ENCODE measurements at places on chromosomes 4 and X.

DNA sequence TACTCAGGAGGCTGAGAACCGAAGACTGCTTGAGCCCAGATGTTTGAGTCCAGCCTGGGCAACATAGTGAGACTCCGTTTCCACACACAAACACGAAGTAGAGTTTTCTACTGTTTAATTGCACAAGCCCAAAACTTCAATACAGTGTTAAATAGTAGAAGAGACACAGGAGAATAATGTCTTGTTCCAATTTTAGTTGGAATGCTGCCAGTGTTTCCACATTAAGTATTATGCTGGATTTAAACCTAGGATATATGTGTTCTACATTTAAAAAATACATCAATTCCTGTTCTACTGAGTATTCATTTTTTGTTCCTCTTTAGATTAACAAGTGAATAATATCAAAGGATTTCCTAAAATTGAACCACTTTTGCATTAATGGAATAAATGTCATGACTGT is 91.3 kb downstream of the LCORL start:
- DNase-seq, result no peak

- DNase-seq, result no peak
Measured at GRCh38 chr4:13912966-13913365, 285.4 kb upstream of the BOD1L1 start.

GRCh38 chr4:127140306-127140705 is 492.5 kb upstream of the INTU start:
- DNase-seq, result no peak

GRCh38 chrX:57313583-57314215 is 27.2 kb downstream of the FAAH2 start:
- DNase-seq, result no peak

GRCh38 chr4:128461291-128462102 is 173.9 kb upstream of the PGRMC2 start:
- DNase-seq, result no peak

GRCh38 chrX:13647709-13648212 is 5.2 kb upstream of the TCEANC start:
- DNase-seq, result no peak

- DNase-seq, result no peak
Measured at GRCh38 chr4:7323872-7324650, 110.7 kb downstream of the PSAPL1 start.

DNA sequence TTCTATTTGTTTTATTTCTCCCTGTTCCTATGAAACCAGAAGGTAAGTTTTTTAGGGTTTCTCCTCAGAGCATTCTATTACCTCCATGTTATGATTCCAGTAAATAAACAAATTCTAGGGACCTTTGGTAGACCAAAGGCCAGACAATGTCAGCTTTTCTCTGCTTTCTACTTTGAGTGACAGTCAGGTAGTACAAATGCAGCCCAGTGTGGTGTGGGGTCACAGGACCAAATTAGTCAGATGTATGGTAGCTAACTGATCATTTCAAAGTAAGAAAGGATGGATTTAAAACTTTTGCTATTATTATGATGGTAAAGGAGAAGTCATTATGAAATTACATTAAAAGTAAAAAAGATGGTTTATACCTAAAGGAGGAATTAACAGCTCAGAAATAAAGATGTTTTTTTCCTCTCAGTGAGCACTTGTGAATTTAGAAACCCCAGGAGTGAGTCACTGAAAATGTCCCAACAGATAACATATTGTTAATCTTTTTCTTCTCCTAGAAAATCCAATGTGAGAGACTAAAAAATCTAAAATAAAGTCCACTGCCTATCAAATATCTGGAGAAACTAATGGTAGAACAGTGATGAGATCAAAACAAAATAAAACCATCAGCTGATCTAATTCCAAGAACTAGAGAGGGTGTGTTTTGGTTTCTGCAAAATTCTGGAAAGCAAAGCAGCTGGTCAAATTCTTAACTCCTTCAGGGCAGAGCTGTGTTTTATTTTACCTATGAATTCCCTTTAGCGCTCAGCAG is 16.6 kb upstream of the KLHL2 start:
- DNase-seq, result no peak

- DNase-seq, result no peak
Measured at GRCh38 chr4:11729548-11729947, 300.9 kb upstream of the HS3ST1 start.

GRCh38 chr4:187227907-187228704 is 504.4 kb upstream of the FAT1 start:
- no peak for DNase-seq

- DNase-seq, result no peak
Measured at GRCh38 chr4:86307432-86307831, 52.4 kb downstream of the MAPK10 start.

DNA sequence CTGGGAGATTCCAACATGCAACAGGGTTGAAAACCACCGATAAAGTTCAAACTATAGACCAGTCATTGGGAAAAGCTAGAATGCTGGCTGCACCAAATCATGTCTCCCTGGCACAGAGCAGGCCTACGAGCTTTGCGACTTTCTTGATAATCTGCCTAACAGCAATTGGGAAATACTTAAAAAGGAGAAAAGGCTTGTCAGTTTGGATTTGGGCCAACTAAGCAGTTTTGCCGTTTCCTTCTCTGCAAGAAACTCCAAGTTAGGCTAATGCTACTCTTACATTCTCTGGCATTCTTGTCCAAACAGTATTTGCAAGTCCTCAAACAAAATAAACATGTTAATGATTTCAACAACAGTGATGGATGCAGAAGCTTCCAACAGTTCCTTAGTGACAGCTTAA is 87.9 kb downstream of the PDK3 start:
- no peak for DNase-seq

- DNase-seq, result no peak
Measured at GRCh38 chrX:153526042-153526441, 8.6 kb downstream of the ATP2B3 start.

GRCh38 chr4:184375027-184375426 is 99.3 kb downstream of the IRF2 start:
- DNase-seq, result no peak

DNA sequence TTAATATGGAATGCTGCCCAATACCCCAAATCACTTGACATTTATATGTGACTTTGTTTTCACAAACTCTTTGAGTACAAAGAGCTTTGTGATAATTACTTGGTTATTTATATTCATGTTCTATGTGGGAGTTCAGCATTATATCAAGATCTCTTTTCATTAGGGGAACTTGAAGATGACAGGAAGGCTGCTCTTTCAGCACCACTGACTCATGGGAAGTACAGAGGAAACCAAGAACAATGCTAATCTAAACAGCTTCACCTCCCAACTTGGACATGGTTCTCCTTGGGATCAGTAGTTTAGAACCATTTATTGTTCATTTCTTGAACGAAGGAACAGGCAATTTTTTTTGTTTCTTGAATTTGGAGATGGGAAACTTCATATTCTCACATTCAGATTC is 184.0 kb upstream of the AFF2 start:
- DNase-seq, result no peak

- no peak for DNase-seq
Measured at GRCh38 chr4:89009761-89010369, 47.1 kb downstream of the FAM13A start.

- DNase-seq, result no peak
Measured at GRCh38 chrX:3518870-3519269, 172.4 kb upstream of the MXRA5 start.

DNA sequence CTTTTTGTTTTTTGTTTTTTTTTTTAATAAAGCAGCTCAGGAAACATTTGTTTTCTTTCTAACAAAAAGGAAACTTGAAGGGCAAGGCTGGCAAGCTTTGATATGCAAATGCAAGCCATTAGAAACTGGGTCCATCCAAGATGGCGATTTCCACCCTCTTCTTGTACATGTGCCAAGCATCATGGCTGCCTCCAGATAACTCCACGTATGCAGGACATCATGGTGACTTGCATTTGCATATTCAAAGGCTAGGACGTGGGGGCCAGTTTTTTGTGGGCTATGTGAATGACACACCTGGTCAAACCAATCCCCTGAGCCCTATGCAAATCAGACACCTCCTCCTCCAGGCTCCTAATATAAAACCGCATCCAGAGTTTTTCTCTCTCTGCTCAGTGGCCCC is 692.6 kb downstream of the FAM133A start:
- no peak for DNase-seq

GRCh38 chr4:117224256-117224655 is 138.9 kb upstream of the TRAM1L1 start:
- no peak for DNase-seq

DNA sequence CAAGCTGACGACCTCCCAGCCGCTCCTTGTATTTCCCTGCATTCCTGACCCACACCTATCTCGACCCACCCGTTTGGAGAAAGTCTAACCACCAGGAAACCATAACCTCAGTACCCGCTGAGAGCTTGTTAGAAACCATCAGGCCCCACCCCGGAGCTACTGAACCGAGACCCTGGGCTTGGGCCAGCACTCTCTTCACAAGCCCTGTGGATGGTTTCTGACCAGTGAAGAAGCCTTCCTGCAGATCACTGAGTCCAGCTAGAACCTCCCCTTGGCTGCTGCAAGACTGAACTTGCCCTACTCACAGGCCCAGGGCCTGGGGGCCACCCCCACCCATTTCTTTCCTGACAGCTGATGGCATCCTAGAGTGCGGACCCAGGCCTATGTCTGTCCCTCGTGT is 26.6 kb upstream of the ZNF185 start:
- no peak for DNase-seq

DNA sequence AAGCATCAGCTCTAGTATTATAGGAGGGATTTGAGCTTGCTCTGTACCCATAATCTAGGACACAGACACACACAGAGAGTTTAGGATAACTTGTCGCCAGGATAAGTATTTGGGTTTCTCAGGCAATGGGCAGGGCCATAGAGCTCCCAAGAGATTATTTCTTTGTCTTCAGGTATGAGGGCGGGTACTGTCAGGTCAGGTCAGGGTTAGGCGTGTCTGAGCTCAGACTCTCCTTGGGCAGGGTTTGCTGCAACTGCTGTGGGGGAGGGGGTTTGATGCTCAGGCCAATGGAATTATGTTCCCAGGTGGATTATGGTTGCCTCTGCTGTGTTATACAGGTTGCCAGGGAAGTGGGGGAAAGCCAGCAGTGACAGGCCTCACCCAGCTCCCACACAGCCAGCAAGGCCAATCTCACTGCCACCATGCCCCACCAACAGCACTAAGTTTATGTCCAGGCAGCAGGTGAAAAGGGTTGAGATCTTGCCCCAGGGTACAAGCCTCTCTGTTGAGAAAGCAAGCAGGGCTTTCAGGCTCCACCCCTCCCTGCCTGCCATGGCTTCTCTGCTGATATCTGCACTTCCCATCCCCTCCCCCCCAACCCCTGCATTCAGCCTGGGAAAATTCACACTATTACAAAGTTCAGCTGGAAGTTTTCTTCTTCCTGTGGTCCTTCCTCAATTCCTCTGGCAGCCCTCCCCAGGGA is 101.3 kb downstream of the RRAGB start:
- no peak for DNase-seq

DNA sequence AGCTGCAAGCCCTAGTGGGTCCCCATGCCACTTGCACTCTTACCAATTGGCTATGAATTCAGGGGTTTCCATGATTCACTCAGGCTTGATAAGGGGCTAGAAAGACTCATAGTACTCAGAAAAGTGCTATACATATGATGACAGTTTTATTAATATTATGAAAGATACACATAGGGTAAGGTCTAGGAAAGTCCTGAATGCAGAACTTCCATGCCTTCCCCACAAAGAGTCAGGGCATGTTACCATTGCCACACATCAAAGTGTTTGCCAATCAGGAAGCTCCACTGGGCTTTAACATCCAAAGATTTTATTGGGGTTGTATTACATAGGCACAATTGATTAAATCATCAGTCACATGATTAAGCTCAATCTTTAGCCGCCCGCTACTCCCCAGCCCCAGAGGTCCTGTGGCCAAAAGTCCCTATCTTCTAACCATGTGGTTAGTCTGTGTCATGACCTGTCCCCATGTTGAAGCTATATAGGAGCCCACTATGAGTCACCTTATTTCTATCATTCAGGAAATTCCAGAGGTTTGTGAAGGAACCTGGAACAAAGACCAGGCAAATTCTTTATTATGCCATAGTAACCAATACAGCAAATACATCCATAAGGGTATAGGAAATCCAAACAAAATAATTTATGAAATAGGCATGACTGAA is 635.6 kb downstream of the STPG2 start:
- no peak for DNase-seq

- no peak for DNase-seq
Measured at GRCh38 chr4:124055896-124056295, 656.6 kb downstream of the ANKRD50 start.

- no peak for DNase-seq
Measured at GRCh38 chr4:61877893-61878292, 677.8 kb downstream of the ADGRL3 start.

GRCh38 chrX:97835969-97836368 is 952.3 kb downstream of the RPA4 start:
- DNase-seq, result no peak

- DNase-seq, result no peak
Measured at GRCh38 chr4:4334798-4335520, 44.9 kb downstream of the ZBTB49 start.

DNA sequence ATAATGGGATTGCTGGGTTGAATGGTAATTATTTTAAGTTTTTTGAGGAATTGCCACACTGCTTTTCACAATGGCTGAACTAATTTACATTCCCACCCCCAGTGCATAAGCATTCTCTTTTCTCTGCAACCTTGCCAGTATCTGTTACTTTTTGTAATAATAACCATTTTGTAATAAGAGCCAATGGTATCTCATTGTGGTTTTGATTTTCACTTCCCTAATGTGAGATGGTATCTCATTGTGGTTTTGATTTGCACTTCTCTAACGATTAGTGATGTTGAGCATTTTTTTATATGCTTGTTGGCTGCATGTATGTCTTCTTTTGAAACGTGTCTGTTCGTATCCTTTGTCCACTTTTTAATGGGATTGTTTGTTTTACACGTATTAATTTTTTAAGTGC is 213.1 kb upstream of the HDX start:
- DNase-seq, result no peak

DNA sequence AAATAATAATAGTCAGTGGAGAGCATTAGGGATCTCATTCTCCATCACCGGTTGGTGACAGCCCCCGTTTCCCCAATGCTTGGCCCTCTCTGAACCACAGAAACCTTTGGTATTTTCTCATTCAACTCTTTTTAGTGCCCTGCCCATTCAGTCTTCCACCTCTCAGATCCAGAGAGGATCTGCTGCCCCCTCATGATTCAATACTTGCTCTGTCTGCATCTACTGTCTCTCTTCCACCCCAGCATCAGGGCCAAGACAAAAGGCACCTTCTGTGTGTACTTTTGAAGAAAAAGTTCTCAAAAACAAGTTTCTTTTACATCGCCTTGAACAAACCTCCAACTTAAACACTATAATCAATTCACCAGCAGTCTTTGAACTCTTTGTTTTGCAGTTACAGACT is 19.3 kb downstream of the CLTRN start:
- no peak for DNase-seq

- DNase-seq, result no peak
Measured at GRCh38 chrX:1443496-1444075, 9.1 kb downstream of the ASMTL start.

GRCh38 chrX:70033348-70034051 is 16.2 kb downstream of the AWAT2 start:
- DNase-seq, result no peak

Data from NCI-H1436 treated with DMSO at 0.1 percent for 48 hours (cell line).